Progenitor cell of endocrine pancreas (in vitro differentiated cells): ENCODE measurements at places on chromosomes 12 and 14.

DNA sequence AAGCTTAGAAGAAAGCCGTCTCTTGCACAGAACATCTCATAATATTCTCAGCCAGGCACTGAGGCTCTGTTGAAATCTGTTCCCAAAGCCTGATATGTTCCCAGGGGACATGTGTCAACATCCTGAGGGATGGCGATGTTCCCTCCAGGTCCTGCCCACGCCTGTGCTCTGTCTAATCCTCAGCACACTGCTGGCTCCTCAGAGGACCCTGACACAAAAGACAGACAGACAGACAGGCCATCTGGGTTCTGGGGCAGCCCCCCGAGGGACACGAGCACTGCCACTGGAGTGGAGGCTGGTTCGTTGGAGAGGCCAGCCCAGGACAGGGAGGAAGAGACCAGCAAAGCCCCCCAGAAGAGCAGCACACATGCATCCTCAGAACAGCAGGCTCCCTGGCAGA lies 27.8 kb downstream of the CHGA start:
- no peak for DNase-seq

DNA sequence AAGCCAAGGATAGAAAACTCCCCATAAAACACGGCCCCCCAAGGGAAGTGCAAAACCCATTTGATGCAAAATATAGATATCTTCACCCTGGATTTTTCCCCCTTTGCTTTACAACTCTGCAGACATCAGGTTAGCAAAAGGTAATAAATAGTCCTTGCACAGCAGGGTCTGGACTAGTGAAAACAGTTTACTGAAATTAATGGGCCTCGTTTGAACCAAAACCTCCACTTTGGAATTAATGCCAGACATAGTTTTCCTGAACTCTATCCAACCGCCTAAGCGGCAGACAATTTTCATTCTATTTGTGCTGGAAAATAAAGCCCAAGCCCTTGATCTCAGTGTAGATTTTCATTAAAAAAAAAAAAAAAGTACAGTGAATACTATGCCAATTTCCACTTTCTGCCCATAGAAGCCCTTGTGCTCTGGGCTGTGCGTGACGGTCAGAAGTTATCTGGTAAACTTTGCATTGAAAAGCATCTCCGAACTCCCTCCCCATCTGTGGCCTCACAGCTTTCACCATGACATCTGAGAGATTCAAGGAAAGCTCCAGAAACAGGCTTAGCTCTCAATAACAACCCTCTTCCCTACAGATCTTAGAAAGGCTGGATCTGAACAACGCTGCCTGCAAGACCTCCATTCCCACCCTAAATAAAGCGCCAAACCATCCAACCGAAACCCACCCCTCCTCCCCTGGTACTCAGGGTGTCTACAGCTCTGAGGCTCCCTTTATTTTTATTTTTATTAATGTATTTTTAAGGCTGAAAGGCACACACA lies 11.0 kb upstream of the IRF2BPL start:
- no peak for DNase-seq

GRCh38 chr12:52798003-52798670 lies 2.2 kb upstream of the KRT3 start:
- DNase-seq: no peak

GRCh38 chr14:25220514-25220913 lies 170.6 kb upstream of the STXBP6 start:
- DNase-seq: no peak

DNA sequence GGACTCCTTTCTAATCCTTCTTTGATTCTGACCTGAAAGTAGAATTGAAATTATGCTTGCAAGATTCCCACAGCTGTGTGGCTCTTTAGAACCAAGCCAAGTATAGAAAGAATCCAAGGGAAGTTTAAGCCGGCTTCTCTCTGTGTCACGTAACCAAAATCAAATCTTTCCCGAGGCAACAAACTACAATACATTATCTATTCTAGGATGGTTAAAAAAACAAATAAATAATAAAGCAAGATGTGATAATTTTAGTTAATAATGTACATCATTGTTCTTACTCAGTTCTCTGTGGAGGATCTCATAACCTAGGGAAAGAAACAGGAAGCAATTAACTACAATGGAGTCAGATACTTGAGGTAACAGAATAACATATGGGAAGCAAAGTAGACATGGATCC lies 78.1 kb upstream of the ST8SIA1 start:
- no peak for DNase-seq

GRCh38 chr12:76094754-76095153 lies 10.3 kb upstream of the NAP1L1 start:
- DNase-seq: no peak

- DNase-seq: no peak
These were observed 22.8 kb upstream of the OASL start for GRCh38 chr12:121061831-121062230.

- DNase-seq: no peak
These were observed 118.7 kb downstream of the BRMS1L start for GRCh38 chr14:35944847-35945246.

- no peak for DNase-seq
These were observed 65.2 kb downstream of the PAPOLA start for GRCh38 chr14:96567289-96567899.

DNA sequence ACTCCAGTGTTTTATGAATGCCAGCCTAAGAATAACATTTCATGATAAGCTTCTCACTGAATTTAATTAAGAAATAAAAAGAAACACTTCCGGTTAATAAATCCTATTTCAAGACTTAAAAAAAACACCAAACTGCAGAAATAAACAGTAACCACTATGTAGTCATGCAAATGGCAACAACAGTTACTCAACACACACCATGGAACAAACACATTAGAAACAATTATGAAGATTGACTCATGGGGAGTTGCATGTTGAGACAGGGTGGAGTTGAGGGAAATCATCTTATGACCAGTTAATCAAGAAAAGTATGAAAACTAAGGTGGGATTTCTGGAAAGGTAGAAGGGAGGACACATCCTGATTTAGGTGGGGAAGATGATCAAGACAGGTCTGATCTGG lies 52.7 kb downstream of the PLBD1 start:
- no peak for DNase-seq

GRCh38 chr14:44135972-44136371 lies 371.1 kb downstream of the FSCB start:
- DNase-seq: no peak
